Glomerular endothelial cell (primary cell): ENCODE measurements at places on chromosomes 12 and 14.

DNA sequence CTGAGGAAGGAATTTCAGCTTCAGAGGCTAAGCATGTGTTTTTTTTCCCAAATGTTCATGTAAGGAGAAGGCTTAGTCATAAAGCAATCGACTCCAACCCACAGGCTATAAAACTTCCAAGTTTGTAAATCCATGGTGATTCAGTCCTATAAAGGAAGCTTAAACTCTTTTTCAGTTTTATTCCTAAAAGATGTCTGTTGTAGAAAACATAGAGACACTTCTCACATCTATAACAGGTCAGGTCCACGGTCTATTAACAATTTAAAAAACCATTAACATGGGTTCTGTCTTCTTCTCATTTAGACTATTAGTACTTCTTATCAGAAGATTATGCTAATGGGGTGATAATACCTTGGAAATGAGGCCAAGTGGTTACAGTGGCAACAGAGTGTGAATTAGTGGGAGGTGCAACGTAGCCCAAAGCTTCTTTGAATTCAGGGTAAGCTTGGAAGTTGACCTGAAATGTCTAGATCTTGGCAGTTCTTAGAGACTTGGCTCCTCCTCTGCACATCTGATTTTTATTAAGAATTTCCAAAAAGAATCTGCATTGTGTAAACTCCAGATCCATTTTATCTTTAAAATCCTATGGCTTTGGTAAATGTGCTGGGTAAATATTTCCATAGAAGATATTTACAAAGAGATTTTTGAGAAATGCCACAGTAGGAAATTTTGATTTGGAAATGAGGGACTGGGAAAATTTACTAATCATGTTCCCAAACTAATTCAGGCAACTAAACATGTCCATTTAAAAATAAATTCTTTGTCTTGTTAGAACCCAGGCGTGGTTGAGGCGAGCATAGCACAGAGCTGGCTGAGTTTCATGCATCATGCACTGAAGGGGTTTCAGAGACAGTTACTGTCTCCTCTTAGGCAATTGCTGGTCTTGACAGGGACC is 86.4 kb downstream of the EML1 start:
- DNase-seq, result no peak

DNA sequence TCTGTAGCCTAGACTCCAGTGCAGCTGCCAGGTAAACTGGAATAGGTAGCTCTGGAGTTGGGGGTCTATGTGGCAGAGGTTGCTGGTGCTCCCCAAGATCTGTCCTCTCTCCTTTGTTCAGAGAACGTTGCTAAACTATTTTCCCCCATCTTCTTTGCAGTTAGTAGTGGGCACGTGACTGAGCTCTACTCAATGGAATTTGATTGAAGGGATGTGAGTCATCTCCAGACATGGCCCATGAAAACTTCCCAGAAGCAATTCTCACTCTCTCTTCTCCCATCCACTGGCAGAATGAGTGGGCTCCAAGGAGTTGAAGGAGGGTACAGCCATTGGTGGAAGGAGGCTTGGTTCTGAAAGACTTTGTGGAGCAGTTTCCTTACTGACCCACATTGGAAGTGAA is 44.0 kb downstream of the PAH start:
- no peak for DNase-seq

DNA sequence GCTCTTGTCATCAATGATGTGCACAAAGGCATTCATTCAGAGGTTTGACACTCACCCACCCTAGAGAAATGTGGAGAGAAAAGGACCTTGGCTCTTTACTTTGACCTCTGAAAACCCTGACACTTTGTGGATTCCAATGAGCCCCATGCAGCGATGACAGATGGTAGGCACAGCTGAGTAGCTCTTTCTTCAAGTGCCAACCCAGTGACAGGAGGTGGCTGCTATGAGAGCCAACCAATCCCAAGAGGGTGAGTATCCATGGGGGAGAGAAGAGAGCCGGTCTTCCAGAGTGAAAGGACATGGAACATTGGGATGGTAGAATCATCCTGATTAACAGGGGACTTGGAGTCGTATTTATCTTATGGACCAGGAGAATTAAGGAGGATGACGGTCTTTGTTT is 17.8 kb downstream of the SLC8A3 start:
- no peak for DNase-seq

DNA sequence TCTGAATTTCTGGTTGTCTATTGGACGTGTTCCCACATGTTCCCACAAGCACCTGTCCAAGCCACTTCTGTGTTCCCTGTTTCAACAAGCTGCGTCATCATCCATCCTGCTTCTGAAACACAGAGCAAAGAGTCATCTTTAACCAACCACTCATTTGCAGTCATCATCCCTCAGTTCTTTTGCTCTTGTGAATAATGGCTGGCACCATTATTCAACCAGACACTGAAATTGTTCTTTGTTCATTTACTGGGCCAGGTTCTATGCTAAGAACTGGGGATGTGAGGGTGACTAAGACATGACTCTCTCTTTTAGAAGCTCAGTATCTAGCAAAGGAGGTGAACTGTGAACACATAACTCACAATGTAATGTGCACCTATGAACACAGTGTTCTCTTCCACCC is 40.7 kb upstream of the ANO4 start:
- DNase-seq, result no peak

- DNase-seq, result no peak
Observed at GRCh38 chr12:69556383-69556782, 28.9 kb upstream of the CCT2 start.

DNA sequence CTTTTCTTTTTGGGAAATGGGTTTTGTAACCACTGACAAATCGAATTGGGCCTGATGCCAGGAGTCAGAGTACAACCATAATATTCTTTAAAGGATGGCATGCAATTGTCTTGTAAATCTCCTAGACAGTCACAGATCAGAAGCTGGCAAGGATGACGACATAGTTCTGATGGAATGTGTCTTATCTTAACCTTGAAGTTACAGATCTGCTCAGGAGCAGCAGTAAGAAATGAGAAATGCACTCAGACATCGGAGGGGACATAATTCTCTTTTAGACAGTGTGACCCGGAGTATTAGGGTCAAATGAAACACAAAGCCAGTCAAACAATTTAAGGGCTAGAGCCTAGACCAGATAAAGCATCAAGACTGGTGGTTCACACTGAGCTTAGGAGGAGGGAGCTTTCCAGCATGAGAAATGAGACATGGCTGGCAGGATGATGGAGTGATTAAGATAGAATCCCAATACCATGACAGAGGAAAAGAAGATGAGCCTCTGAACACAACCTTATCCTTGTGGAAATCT is 17.5 kb downstream of the CBX5 start:
- DNase-seq, result no peak

- DNase-seq, result no peak
Observed at GRCh38 chr14:70622111-70622712, 19.5 kb upstream of the TTC9 start.

DNA sequence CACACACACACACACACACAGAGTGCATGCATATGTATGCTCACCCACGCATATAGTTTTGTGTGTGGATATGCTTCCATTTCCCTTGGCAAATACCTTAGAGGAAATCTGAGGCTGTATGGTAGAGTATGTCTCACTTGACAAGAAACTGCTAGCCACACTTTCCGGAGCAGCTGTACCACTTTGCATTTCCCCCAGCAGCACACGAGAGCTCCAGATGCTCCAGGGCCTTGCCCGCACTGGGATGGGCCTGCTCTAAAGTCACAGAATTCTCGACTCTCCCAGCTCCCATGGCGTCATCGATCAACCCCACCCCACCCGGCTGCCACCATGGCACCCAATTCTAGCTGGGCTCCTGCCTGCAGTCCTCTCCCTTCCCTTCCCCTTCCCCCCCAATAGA is 21.9 kb downstream of the CLMN start:
- DNase-seq, result no peak

DNA sequence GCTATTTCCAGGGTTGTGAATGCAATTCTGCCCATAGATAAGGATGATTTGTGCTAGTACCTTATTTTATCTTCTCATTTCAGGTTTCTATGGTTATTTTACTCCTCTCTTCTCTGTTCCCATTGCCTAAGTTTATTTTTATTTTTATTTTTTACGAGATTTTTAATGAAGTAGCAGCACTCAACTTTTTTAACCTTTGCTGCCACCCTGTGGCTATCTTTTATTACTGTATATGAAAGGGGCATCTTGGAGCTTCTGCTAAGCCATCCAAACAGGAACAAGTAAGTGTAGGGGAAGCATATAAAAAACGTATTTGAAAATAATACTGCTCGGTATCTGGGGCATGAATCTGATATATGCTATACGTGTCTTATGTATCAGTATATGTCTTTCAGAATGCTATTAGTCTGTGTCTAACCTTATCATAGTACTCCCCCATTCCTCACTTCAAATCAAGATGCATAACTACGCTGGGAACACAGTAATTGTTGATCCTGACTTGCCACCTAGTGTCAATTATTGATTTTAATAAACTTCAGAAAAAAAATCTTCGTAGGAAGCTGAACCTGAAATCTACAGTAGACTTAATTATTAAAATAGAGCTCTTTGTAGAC is 60.3 kb downstream of the KLRG1 start:
- peak; percentile 50 for DNase-seq

DNA sequence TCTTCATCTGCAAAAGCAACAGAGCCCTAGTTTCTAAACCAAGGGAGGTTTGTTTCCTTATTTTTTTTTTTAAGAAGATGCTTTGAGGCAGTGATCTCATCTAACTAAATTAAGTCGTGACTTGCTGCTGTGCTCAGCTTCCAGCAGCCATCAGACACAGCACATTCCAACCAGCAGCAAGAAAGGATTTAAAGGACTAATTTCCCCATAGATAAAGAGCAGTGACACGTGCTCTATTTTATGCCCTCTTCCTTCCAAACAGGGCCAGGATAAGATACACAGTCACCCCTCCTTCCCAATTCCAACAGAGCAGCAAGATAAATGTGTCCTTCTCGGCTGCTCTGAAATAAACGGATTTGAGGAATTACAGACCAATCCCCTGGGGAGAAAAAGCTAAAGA is 81.7 kb downstream of the PRKAB1 start:
- no peak for DNase-seq

DNA sequence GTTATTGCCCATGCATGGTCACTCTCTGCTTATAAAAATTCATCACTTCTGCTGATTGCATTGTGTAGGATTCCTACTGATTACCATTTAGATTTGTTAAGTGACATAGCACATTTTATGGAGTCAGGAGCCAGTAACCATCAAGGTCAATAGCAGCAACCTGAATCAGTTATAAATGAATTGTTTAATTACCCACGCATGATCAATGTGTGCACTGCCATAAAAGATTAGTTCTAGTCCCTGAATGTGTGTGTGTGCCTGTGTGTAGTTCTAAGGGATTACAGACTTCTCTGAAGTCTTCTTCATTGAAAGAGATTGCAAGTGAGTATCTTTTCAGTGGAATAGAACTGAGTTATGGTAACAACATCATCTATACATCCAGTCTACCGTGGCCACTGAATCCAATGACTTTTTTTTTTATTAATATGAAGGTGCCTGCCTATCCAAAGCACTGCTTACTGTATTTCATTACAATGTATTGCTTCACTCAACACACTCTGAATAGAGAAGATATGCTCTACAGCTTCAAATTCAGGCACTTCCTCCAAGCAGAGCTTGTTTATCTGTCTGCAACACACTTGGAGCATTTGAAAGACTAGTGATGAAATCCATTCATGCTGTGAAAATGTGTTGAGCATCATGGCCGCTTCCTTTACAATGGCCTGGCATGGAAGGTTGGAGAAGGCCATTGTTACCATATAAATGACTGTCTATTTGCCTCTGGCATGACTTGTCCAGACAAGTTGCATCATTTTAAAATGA is 381.7 kb downstream of the DIO2 start:
- DNase-seq, result no peak

DNA sequence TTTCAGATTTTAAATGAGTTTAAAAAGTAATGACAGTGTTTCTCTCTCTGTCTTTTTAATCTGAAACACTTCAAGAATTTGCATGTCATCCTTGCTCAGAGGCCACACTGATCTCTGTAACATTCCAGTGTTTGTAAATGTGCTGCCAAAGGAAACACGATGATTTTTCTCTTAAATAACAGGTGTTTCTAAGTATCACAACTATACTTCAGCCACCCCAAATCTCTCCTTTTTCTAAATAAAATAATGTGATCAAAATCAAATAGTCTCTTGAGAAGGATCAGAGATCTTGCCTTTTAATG is 3.3 kb upstream of the GALC start:
- no peak for DNase-seq

GRCh38 chr12:46523863-46524770 is 151.5 kb upstream of the SLC38A2 start:
- DNase-seq, result no peak

DNA sequence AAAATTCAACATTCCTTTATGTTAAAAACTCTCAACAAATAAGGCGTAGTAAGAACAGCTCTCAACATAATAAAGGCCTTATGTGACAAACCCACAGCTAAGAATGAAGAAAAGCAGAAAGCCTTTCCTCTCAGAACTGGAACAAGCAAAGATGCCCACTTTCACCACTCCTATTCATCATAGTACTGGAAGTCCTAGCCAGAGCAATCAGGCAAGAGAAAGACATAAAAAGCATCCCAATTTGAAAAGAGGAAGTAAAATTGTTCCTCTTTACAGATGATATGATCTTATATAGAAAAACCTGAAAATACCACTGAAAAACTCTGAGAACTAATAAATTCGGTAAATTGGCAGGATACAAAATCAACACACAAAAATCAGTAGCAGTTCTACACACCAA is 52.1 kb downstream of the STON2 start:
- no peak for DNase-seq

- DNase-seq, result no peak
Observed at GRCh38 chr12:13187399-13187798, 9.1 kb upstream of the EMP1 start.

- no peak for DNase-seq
Observed at GRCh38 chr12:80643961-80644360, 63.5 kb upstream of the MYF6 start.

- DNase-seq, result no peak
Observed at GRCh38 chr12:52606581-52607218, 5.4 kb upstream of the KRT72 start.

GRCh38 chr14:99481745-99482099 is 513 bp downstream of the CCNK start:
- DNase-seq, result no peak

DNA sequence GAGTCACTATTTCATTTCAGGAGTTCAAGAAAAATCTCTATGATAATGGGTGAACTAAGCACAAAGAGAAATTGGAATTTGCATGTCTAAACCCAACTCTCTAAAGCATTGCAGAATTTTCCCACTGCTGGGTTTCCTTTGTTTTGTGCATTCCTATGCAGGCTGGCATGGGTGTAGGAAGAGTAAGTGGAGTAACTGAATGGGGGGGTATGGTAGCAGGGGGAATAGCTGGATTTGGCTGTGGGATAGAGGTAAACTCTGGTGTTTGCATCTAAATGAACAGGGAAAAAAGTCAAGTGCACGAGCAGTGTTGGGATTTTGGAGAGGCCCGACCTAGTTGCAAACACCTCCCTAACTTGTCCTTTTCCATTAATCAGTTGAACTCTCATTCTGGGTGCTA is 159.1 kb downstream of the ANO4 start:
- no peak for DNase-seq
